ENCODE measurements at places on chromosomes 7 and 10.

GRCh38 chr7:151468217-151469018, 28.5 kb upstream of the CRYGN start:
- no peak for DNase-seq

DNA sequence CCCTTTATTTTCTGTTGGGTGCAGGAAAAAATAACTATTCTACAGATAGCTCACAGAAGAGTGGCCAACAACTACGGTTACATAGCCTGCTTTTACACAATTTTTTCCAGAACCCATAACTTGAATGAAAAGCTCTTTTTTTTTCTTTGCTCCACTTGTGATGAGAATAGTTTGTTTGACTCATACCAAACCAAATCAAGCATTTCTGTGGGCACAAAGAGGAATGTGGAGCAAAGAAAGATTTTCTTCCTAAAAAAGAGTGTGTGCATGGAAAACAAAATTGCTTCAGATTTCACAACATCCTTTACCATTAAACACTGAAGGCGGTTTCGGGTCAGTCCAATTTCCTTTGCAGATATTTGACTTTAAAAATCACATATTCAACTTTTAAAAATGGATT, 54.8 kb upstream of the RAB11FIP2 start:
- no peak for DNase-seq

DNA sequence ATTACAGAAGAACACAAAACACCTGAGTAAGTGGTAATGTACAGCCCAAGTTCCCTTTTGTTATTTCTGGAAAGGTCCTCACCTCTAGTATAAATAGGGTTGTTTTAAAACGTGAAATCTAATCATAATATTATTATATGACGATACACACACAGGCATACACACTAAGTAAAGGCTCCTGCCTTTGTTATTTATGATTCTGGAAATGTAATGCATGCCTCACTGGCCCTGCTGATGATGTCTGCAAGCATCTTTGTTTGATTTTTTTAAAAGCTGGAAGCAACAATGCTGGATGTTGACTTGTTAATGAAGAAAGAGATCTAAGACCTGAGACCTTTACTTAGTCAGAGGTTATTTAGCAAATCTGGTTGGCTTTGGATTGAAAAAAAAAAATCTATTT, 307.4 kb upstream of the SORCS1 start:
- DNase-seq: no peak

DNA sequence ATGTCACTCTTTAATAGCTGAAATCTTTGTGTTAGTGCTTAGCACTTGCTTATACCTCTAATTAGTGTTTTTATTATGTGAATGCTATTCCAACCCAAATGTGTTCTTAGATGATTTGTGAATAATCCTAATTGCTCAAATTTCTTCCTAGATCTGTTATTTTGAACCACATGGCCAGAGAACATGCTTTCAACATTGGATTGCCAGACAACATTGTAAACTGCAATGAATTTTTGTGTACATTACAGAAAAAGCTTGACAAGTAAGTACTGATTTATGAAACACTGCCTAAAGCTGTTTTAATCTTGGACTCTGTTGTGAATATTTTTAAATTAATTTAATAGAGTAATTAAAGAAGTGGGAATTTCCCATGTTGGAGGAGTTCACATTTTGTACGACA, 121.1 kb downstream of the ZNF277 start:
- DNase-seq: no peak

DNA sequence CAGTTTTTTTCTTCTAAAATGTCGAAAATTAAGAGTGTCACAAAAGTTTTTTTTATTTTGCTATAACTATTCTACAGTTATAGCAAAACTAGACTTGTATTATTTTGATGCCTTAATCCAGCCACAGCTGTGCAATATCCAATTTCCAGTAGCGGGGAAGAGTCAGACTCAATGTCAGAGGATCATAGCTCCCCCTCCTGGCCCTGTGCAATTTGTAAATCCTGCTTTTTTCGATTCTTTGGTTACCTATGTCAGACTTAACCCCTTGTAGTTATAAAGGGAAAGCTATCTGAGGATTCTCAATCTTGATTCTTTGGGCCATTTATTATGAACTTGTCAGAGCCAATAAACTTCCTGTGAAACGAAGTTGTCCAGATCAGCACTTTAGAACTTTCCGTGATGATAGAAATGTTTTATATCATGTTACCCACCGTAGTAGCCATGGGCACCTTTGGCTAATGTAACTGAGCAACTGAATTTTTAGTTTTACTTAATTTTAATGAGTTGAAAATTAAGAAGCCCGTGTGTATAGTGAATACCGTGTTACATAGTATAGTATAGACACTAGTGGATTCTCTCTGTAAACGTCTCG, 87.7 kb upstream of the PRKCQ start:
- DNase-seq: no peak

DNA sequence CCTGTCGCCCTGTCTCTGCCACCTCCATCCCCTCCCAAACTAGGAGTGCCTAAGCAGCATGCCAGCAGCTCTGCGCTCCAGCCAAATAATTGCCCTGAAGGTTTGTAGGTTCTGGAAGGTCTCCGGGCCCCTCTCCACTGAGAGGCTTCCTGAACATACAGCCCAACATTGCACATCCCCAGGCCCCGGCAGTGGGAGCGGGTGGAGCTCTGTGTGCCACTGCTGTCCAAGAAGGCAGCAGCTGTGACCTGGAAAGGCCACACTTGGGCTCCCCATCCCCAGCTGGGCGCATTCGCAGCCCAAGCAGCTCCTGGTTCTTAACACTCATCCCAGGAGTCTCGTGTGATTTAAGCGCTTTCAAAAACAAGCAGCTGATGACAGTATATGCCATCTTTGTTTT, 95.7 kb downstream of the COL13A1 start:
- DNase-seq: no peak

DNA sequence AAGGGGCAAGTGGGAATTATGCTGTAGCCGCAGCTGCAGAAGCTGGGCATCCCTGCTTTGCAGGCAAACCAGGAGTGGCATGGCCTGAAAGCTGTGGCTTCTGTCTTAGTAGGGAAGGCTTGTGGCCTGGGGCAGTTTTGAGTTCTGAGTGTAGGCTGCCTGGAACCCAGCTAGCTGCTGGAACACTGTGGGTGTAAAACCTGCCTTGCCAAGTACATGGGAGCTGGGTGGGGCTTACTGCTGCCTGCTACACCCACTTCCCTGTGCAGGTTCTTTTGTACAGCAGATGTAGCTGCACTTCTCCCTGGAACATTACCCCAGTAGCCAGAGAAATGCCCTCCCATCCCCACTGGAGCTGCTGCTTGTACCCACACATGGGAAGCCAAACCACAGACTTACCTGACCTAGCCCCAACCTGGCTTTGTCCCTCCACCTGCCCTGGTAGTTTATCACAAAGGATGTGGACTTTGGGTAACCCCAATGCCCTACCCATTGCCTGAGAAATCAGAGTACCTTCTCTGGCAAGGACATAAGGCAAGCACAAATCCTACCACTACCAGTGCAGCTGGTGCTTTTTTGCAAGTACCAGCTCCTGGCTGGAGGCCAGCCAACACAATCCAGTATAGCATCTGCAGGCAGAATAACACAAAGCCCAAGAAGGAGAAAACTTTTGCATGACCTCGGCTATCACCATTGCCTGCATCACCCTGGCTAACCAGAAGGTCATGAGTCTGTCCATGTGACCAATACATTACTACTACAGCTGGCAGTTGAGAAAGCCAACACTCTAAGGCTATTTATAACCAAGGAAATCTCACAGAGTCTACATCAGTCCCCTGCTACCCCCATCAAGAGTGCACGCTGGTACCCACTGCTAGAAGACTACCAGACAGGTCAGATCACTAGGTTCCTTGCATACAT, 26.5 kb upstream of the PPP1R3A start:
- DNase-seq: no peak

DNA sequence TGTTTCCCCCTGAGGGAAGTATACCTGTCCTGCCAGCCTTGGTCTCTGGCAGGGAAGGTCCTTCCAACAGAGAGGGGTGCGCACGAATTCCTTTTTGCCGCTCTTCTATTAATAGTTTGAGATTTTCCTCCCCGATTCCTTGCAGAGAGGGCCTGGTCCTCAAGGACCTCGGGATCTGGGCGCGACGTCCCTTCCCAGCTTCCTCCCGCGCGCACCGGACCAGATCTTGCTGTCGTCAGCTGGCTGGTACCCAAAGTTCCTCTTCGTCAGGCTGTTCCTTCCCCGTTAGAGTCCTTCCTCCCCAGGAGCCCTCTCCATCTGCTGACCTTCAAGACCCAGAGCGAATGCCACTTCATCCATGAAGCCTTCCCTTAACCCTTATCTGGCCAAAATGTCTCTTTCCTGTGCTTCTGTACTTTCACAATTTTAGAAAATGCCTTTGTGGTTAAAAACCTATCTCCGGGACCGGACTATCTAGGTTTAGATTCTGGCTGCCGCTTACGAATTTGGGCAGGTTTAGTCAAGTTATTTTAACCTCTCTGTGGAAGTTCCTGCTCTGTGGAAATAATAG, 851 bp upstream of the GOT1 start:
- no peak for DNase-seq

DNA sequence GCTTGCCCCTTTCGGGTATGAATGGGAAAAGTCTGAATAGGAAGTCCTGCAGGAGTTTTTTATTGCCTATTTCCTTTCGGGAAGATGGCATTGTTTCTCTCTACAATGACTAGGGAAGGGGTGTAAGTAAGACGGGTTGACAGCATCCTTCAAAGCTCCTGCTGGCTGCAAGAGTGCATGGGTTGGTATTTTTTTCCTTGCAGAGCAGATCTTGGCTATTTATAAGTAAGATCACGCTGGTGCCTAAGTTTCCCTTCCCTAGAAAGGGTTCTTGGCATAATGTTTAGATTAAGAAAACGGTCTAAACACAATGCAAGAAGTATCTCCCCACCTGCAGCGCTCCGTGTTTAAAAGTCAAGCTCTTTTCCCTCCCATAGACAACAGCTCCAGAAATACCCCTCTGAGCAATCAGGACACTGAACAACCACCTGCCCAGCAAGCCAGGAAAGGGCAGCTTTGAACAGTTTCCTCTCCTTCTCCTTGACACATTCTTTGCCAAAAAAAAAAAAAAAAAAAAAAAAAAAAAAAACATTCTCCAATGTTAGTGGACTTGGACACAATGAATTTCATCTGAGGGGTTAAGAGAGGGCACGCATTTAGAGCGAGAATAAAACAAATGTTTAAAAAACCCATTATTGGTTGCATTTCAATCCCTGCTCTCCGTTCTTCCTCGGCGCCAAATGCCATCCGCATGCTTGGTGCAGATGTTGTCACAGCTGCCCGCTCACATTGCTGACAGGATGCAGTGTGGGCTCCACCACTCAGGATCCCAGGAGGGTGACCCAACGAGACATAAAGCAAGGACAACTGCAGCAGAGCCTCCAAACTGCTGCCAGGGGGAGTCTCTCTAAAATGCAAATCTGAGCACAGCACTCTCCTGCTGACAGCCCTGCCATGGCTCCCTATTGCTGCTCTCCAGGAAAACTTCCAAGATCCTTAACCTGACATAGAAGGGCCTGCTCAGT, 427.4 kb upstream of the MGMT start:
- DNase-seq: no peak

GRCh38 chr10:110372656-110373055, 67.9 kb upstream of the SMNDC1 start:
- no peak for DNase-seq

GRCh38 chr7:3188946-3189345, 112.1 kb upstream of the SDK1 start:
- no peak for DNase-seq

DNA sequence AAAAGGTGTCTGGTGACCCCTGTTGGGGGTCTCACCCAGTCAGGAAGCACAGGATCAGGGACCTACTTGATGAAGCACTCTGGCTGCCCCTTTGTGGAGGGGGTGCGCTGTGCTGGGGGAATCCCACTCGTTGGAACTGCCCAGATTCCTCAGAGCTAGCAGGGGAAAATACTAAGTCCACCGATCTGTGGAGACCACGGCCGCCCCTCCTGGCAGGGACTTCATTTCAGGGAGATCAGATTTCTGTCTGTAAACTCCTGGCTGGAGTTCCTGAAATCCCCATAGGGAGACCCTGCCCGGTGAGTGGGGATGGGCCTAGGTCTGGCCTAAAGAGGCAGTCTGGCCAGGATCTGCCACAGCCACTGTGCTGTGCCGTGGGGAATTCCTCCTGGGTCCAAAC, 79.3 kb upstream of the ADCY1 start:
- no peak for DNase-seq

DNA sequence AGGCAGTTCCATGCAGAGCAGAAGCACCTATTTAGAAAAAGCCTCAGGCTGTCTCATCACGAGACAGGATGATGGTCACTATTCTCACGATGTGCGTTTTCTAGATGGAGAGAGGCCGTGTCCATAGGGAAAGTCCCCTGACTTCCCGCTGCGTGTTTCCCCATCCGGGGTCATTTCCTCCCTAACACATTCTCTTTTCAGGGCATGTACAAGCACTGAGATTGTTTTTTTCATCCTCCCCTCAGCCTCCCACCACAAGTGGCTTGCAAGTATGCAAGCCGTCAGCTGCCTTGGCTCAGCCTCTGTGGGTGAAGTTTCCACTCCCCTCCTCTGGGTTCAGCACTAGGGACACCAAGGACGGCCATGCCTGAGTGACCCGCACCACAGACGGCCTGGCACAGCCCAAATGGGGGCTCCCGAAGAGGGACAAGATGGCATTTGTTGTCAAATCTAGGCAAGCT, 2.7 kb upstream of the CALML5 start:
- no peak for DNase-seq

Data from stimulated activated CD8-positive, alpha-beta memory T cell treated with anti-CD3 and anti-CD28 coated beads, Interleukin-2, amount 100 ng/mL, for 1 hour (primary cell).